ENCODE measurements at places on chromosomes 11 and 22.

GRCh38 chr22:41445129-41446056, 1.2 kb downstream of the TOB2 start:
- no peak for DNase-seq

- peak; percentile 97 for DNase-seq
Observed at GRCh38 chr11:69518081-69518950, 36.9 kb downstream of the LINC01488 start.

DNA sequence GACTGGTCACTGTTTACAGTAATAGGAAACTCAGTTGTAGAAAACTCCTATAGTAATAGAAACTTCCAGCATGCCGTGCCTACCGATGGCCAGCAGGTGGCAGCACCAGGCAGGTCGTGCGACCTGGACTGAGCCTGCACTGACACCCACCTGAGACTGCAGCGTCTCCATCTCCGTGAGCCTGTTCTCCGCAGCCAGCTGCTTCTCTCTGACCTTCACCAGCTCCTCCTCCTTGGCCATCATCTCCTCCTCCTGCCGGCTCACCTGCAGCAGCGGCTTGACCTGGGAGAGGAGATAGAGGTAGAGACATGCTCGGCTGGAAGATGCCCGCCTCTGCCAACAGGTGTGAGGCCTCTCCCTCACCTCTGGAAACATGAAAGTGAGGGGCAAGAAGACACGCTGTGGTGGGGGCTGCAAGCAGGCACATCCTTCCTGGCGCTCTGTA, 48.5 kb downstream of the APOL1 start:
- peak; percentile 60 for DNase-seq

DNA sequence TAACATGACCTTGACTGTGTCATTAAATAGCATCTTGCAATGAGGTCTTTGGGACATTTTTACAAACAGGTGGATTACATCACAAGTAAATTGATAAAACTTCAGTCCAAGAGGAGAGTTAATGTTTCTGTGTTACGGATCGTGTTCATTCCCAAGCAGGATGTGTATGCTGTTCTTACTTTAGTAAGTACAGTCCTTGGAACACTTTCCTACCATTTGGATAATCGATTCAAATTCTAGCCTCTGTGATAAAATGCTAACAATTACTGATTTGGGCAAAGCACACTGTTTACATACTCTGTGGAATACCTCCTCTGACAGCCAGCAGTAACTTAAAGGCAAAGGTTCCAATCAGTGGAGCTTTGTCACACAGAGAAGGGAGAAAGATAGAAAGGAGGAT, 351.7 kb downstream of the FAT3 start:
- DNase-seq = no peak

GRCh38 chr11:117589063-117589462, 208.0 kb downstream of the DSCAML1 start:
- DNase-seq = no peak

- no peak for DNase-seq
Observed at GRCh38 chr11:8694137-8694536, 11.5 kb downstream of the RPL27A start.

GRCh38 chr11:118106789-118107335, 20.1 kb upstream of the SMIM35 start:
- no peak for DNase-seq

- peak; percentile 19 for DNase-seq
Observed at GRCh38 chr11:120527111-120527761, 15.7 kb downstream of the GRIK4 start.

GRCh38 chr11:39641751-39642150, 1817.7 kb downstream of the LRRC4C start:
- no peak for DNase-seq
